ENCODE measurements at places on chromosomes 4 and X.
A peak's percentile ranks its signal among the peaks of the same experiment; 100 is the strongest.

DNA sequence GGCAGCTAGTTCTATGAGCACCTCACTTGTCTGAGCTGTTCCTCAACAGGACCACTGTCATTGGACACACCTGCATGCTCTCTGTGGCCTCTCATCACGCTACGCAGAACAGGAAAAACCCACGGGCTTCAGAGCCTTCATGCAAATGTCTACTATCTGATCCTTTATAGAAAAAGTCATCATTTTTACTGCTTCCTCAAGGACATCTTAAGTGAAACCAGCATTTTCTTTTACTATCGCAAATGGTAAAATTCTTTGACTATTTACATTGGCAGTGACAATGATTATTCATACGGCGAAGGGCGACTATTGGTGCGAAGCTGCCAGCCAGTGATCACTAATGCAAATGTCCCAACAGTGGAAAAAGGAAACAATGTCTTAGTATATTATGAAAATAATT lies 147.0 kb downstream of the AFAP1 start:
- DNase-seq, result peak; percentile 6
- no peaks in the 10 kb centered on the region for H3K36me3 ChIP-seq
- H3K4me1 ChIP-seq, result peaks cover 7% of the 10 kb centered on the region
- no peak overlapping the region for H3K4me3 ChIP-seq
- no peak overlapping the region for H3K27ac ChIP-seq

- no peaks in the 10 kb centered on the region for H3K36me3 ChIP-seq
- DNase-seq, result no peak
- H3K27me3 ChIP-seq, result no peaks in the 10 kb centered on the region
These were observed 2.8 kb downstream of the PNMA5 start for GRCh38 chrX:152991123-152991522.

DNA sequence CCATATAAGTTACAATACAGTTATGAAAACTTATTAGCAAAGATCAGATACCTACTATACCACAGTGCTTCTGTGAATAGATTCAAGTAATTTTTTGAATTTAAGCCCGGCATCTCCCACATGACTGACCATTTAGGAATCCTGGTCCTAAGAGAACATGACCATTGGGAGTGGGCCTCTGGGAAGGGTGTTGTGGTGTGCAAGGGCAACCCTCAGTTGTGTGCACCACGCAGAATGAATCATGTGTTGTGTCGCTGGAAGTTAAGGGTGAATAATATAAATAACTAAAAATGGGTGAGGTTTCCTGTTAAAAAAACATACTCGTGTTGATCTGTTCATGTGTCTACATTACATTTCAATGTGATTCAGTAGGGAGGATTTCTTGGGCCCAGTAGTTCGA lies 15.5 kb downstream of the CPE start:
- DNase-seq, result no peak
- H3K36me3 ChIP-seq, result no peaks in the 10 kb centered on the region
- H3K4me1 ChIP-seq, result no peaks in the 10 kb centered on the region
- no peak overlapping the region for H3K4me3 ChIP-seq
- H3K27me3 ChIP-seq, result no peaks in the 10 kb centered on the region
- no peak overlapping the region for H3K27ac ChIP-seq

DNA sequence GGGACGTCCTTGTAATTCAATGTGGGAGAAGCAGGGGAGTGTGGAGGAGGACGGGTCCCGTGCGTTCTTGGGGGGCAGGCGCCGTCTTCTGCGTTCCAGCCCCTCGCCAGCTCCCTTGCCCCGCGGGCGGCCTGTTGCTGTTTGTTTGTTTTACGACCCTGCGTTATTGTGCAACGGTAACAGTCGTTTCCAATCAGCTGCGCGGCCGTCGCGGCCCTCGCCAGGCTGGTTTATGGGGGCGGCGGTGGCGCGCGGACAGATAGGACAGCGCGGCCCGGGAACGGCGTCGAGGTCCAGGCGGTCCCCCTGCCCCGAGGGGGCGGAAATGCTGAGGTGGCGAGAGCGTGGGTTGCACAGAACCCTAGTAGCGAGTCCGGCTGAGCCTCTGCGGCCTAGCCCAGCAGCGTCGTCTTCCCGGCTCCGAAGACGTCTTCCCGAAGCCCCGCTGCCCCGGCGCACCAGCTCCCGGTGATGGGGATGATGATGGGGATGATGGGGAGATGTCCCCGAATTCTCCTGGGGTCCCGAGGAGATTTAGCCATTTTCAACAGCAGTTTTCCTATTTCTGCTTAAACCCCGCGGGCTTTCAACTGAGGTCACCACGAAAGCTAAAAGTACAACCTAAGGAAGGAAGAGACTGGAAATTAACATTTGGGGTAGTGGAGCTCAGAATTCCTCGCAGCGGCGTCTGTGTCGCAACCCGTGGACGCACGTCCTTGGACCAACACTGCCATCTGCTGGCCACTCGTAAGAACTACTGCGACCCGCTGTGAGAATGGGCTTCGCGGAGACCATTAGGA lies 4.8 kb downstream of the PDGFRA start:
- H3K27me3 ChIP-seq, result peaks cover 48% of the 10 kb centered on the region
- H3K27ac ChIP-seq, result no peak overlapping the region
- H3K36me3 ChIP-seq, result no peaks in the 10 kb centered on the region
- DNase-seq, result peak; percentile 92
- peak overlapping the region; percentile 45 for H3K4me3 ChIP-seq

- no peak for DNase-seq
- no peak overlapping the region for H3K27ac ChIP-seq
- no peaks in the 10 kb centered on the region for H3K36me3 ChIP-seq
- no peaks in the 10 kb centered on the region for H3K4me1 ChIP-seq
- H3K4me3 ChIP-seq, result no peak overlapping the region
- H3K27me3 ChIP-seq, result no peaks in the 10 kb centered on the region
These were observed 72.1 kb downstream of the COL4A5 start for GRCh38 chrX:108511721-108512120.

DNA sequence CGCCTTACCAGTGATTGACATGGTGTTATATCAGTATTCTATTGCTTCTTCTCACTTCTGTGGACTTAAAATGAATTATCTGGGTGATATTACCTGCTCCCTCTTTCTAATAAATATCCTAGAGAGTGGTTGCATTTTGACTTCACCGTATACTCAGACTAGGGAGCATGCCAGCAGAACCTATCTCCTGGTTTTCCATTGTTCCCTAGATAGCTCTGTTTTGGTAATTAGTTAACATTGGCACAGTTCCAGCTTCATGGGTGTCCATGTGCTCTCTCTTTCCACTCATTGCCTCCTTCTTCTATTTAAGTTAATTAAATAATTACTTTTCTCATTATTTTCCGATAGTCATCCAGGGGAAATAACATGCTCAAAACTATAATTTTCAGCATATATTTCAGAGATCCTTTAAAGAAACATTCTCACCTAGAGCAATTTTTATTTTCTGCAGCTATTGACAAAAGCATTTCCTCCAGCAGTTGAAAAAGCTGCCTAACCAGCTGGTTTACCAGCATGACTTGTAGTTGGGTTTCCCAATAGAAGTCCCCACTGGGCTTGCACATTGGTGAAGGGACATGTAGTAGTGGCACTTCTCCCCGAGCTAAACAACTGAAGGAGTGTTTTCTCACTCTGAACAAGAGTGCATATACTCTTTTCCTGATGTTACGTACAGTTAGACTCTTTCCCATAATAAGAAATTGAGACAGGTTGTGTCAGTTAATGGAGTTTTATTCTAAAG lies 27.9 kb upstream of the PAPSS1 start:
- no peaks in the 10 kb centered on the region for H3K36me3 ChIP-seq
- no peak overlapping the region for H3K27ac ChIP-seq

DNA sequence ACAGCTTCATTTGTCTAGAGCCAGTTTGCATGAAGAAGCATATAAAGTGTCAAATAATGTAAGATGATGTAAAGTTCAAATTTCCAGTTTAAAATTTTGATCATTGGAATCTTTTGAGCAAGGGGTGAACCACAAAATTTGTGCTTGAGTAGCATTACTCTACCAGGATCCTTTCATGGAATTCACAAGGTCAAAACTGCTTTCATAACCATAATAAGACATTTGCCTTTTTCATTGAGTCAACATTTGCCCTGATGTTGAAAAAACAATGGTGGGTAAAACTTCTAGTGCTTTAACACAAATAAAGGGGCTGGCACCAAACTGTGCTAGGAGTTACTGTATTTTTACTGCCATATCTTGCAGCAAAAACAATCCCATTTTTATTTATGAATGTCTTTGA lies 142.2 kb downstream of the GLRA3 start:
- no peaks in the 10 kb centered on the region for H3K27me3 ChIP-seq
- no peak for DNase-seq
- no peaks in the 10 kb centered on the region for H3K4me1 ChIP-seq
- H3K36me3 ChIP-seq, result no peaks in the 10 kb centered on the region
- no peak overlapping the region for H3K4me3 ChIP-seq

DNA sequence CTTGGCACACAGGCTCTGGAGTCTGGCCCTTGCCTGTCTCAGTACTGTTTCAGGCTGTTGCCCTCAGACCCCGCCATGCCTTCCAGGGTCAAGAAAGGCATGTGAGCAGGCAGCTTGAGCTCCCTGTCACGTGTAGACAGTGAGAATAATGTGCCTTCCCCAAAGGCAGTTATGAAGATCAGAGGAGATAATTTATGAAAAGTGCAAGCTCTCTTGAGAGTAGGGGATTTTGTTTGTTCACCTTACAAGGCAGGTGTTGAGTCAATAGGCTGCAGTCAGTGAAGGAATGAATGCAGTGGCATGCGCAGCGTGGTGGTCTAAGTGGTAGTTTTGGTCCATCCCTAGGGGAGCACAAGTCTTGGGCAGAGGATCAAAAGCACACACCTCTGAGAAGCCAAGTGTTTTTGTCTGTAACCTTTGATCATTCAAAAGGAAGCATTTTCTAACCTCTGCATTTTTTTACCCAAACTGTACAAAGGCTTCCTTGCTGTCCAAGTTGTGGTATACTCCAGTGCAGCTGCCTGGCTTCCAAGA lies 14.4 kb downstream of the HADH start:
- no peak overlapping the region for H3K27ac ChIP-seq
- DNase-seq, result no peak
- no peak overlapping the region for H3K4me3 ChIP-seq

DNA sequence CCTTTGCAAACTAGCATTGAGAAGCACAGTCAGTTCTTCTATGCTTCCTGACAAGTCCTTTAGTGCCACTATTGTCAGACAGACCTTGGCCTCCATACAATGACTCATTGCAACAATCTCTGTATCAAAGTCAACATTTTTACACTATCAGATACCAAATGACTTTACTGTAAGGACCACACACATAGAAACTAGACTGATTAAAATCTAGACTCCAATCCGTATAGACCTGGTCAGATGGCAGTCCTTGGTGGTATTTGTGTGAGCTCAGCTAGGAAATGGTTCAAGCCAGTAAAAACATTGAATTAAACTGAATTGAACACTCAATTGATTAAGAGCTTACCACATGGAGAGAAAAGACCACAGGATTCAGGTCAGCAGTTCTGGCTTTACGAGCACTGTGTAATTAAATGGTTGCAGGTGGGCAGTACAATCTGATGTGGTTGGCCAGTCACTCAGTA lies 549.8 kb upstream of the LCORL start:
- H3K4me3 ChIP-seq, result no peak overlapping the region
- no peak overlapping the region for H3K27ac ChIP-seq
- H3K4me1 ChIP-seq, result no peaks in the 10 kb centered on the region
- DNase-seq, result no peak
- no peaks in the 10 kb centered on the region for H3K36me3 ChIP-seq
- no peaks in the 10 kb centered on the region for H3K27me3 ChIP-seq

DNA sequence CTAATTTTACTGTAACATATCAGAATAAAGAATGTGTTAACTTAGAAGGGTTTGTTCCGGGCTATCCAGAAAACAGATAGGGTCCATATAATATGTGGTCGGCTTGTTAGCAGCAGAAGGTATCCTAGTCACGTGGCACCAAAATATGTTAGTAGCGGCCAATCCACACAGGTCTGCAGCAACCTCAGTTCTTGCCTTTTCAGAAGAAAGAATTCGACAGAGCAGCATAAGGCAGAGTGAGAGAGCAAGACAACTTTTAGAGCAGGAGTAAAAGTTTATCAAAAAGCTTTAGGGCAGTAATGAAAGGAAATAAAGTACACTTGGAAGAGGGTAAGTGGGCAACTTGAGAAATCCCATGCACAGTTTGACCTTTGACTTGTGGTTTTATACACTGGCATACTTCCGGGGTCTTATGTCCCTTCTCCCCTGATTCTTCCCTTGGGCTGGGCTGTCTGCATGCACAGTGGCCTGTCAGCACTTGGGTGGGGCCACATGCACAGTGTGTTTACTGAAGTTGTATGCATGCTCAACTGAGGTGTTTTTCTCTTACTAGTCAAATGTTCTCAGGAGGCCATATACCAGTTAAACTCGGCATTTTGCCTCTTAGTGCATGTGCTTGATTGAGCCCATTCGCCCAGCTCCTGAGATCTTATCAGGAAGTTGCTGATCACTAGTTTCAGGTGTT lies 37.0 kb upstream of the ABCG2 start:
- H3K36me3 ChIP-seq, result no peaks in the 10 kb centered on the region
- no peaks in the 10 kb centered on the region for H3K27me3 ChIP-seq
- DNase-seq, result no peak
- no peaks in the 10 kb centered on the region for H3K4me1 ChIP-seq
- H3K4me3 ChIP-seq, result no peak overlapping the region

- H3K27ac ChIP-seq, result no peak overlapping the region
- no peaks in the 10 kb centered on the region for H3K4me1 ChIP-seq
- H3K27me3 ChIP-seq, result no peaks in the 10 kb centered on the region
- H3K4me3 ChIP-seq, result no peak overlapping the region
- H3K36me3 ChIP-seq, result no peaks in the 10 kb centered on the region
These were observed 94.7 kb upstream of the CBLL2 start for GRCh38 chrX:22177950-22178515.

- DNase-seq, result no peak
- H3K4me1 ChIP-seq, result peaks cover 79% of the 10 kb centered on the region
- H3K36me3 ChIP-seq, result no peaks in the 10 kb centered on the region
- no peaks in the 10 kb centered on the region for H3K27me3 ChIP-seq
- peak overlapping the region; percentile 99 for H3K27ac ChIP-seq
These were observed 1.8 kb downstream of the CCNI start for GRCh38 chr4:77073981-77074380.

DNA sequence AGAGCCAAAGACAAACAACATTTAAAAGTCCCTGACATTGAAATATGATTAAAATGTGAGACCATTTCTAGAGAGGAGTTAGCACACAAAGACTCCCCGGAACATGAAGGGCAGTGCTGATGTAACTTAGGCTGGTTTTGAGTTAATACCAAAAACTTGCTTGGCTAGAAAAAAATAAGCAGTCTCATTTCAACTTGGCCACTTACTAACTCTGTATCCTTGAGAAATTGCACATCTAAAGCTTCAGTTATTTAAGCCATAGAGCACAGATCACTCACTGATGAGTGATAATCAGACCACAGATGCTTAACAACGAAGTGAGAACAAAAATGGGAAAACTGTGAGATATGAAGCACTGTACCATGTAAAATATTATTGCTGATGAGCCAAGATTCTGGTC lies 65.9 kb upstream of the MAOA start:
- H3K36me3 ChIP-seq, result no peaks in the 10 kb centered on the region
- peak overlapping the region; percentile 25 for H3K27ac ChIP-seq
- no peak overlapping the region for H3K4me3 ChIP-seq
- H3K4me1 ChIP-seq, result no peaks in the 10 kb centered on the region
- no peak for DNase-seq

DNA sequence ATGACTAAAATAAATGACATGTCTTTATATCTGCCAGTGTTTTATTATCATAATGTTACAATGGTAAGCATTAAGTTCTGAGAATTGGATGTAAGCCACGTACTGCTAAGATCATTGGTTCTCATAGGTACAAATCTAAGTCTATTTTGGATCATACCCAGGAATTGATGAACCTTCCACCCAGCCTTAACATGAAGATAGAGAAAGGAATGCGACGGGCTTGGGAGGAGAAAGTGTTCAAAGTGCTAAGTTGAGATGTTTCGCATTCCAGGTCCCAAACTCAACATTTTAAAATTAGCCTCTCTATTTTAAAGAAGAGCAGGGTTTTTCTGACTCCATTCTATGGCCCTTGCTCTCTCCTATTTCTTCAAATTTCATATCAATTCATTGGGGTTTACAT lies 54.9 kb upstream of the FRAS1 start:
- H3K4me1 ChIP-seq, result no peaks in the 10 kb centered on the region
- no peaks in the 10 kb centered on the region for H3K27me3 ChIP-seq
- H3K36me3 ChIP-seq, result no peaks in the 10 kb centered on the region
- DNase-seq, result no peak
